ENCODE measurements at places on chromosomes 7 and 10.

DNA sequence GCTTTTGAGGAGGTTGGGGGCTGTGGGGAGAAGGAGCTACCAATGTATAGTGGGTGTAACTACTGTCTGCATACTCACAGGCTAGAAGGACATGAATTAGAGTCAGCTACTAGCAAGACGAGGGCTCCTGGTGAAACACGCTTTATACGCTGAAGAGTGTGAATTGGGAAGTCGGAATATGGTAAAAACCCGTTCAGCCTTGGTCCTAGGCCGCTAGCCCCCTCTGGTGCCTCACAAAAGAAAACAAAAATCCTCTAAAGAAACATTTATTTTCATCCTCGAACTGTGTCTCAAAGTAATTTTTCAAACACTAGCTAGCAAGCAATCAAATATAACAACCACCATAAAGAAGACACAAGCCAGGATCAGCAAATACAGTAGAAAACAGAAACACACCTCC, 338.1 kb upstream of the SEMA3C start:
- DNase-seq: no peak

DNA sequence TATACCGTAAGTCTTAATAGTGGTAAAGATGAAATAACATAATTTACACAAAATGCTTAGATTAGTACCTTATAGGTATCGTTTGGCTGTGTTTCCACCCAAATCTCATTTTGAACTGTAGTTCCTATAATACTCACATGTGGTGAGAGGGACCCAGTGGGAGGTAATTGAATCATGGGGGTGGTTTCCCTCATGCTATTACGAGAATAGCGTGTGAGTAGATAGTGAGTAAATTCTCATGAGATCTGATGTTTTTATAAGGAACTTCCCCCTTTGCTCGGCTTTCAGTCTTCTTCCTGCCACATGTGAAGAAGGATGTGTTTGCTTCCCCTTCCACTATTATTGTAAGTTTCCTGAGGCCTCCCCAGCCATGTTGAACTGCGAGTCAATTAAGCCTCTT, 426.3 kb upstream of the POT1 start:
- no peak for DNase-seq

DNA sequence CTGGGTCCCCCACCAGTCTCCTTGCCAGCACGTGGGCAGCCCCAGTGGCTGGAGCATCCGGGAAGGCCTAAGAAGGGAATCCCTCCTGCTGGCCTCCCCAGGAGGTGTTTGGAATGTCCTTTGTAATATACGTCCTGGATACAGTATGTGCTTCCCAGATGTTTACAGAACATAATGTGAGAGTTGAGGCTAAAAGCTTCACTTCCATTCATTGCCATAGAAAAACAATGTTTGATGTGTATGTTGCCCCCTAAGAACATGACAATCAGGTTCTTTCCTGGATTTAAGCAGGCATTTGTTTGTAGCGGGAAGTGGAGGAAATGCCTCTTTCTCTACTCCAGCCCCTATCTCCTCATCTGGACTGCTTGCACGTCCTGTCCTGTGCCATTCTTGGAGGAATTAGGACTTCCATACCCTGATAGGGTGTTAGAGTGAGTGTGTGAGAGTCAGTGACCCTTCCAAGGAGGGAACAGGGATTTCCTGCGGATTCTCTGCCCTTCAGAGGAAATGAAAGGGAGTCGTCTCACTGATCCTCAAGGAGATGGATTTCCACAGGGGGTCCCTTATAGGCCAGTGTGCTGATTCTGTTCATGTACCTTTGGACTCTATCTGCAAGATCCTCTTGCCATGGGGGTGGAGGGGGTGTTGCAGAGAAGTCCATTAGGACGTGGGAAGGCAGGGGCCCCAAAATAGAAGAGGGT, 1.2 kb downstream of the IGFBP1 start:
- DNase-seq: no peak

GRCh38 chr7:36312064-36312914, 77.4 kb upstream of the ANLN start:
- no peak for DNase-seq

DNA sequence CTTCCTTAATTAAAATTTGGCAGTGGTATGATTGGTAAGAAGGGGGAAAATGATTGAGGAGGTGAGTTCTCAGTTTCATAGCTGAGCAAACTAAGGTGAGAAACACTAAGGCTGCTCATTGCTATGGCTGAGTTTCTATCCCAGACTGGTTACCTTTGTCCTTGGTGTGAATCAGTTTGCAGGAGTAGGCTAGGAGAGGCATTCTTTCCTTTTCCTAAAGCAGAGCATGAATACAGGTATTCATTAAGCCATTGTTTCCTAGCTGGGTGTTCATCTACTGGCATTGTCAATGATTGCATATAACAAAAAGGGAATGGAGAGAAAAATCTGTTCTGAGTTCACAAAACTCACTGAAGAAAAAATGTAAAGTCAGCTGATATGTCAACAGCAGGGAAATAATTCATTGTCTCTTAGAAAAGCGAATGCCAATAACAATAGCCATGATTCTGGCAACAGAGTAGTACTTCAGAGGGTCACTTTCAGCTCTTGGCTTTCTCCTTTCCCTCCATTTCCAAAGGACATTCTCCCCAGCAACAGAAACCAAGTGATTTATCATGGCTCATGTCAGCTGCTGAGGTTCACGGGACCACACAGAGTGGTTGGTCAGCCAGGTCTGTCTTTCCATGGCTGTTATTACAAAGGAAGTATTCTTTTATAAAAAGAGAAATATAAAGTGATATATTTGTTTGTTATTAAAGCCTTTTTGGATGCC, 234.0 kb downstream of the BICC1 start:
- no peak for DNase-seq

GRCh38 chr10:65125212-65125611, 1604.0 kb downstream of the REEP3 start:
- DNase-seq: no peak

DNA sequence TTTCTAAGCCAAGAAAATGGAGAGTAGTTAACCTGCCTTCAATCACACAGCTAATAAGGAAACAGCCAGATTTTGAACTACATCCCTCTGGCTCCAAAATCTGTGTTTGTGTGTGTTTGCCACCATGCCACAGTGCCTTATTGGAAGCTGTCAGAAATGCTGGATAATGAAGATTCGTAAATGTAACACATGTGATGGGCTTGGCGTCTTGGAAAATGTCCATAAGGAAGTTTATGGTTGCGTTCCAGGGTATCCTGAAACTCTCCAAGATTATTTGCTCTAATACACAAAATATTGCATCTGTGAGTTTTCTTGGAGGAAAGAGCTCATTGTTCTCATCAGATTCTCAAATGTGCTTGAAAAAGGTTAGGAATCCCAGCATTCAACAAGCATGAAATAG, 22.7 kb downstream of the MYOF start:
- DNase-seq: no peak

- DNase-seq: no peak
These were observed 75.1 kb upstream of the STRIP2 start for GRCh38 chr7:129359176-129359575.

DNA sequence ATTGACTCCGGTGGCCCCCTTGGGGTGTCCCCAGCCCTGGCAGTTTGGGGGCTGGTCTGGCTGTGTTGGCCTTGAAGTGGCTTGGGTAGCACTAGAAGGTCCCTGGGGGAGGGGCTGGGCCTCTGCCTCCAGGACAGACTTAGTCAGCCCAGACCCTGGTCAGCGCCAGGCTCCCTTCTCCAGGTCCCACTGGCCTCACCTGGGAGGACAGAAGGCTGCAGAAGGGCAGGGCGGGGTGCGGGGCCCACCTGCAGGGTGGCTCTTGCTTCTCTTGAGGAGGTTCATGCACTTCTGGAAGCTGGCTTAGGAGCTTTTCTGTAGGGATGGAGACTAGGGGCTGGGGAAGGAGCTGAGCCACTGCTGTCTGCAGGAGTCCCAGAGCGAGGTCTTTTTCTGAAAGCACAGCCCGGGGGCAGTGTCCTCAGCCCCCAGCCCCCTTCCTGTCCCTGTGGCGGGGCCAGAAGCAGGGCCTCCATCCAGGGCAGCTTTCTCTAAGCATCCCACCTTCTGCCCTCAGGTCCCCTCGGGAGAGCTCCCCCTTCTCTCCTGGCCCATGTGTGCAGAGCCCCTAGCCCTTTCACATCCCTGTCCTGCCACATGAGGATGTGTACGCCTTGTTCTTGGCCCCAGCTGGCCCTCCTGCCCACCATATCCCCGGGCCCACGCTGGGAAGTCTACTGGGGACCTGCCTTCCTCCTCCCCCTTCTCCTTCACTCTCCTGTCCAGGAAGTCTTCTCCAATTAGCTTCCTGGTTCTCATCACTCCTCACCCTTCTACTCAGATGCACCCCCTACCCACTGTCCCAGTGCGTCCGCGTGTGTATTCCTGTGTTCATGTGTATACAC, 11.0 kb downstream of the TBATA start:
- DNase-seq: no peak

GRCh38 chr10:75959209-75959608, 527.8 kb downstream of the LRMDA start:
- DNase-seq: no peak

DNA sequence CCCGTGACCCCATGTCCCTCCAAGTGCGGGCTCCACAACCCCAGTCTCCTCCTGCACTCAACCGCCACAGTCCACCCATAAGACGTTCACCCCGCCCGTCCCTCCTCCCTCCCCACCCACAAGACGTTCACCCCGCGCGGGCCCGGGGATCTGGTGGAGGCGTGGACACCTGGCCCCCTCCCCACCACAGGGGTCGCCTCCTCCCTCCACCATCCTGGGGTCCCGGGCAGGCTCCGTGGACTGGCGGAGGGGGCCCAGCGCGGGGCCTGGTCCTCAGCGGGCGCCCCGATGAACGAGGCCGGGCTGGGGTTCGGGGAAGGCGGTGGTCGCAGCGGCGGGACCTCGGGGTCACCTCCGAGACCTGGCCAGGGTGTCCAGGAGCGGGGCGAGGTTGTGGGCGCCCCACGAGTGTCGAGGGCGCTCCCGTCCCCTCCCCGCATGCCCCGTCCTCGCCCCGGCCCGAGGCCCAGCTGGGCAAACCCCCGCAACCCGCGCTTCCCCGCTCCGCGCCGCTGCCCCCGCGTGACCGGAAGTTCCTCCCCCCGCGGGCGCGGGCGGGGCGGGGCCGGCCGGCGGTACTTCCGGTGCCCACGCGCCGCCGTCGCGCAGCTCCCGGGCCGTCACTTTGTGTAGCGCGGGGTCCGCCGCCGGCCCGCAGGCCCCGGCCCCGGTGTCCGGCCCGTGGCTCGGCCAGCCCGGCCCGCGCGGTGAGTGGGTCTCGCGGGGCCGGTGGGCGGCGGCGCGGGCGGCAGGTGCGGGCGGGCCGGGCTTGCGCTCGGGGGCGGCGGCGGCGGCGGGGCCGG, at the start of gene ZNF316:
ZNF316 (plus strand) TSS at position 578 of the 803 bp plus-strand sequence. CDS start 5,092 bp downstream, outside the sequence.
- peak; percentile 41 for DNase-seq

DNA sequence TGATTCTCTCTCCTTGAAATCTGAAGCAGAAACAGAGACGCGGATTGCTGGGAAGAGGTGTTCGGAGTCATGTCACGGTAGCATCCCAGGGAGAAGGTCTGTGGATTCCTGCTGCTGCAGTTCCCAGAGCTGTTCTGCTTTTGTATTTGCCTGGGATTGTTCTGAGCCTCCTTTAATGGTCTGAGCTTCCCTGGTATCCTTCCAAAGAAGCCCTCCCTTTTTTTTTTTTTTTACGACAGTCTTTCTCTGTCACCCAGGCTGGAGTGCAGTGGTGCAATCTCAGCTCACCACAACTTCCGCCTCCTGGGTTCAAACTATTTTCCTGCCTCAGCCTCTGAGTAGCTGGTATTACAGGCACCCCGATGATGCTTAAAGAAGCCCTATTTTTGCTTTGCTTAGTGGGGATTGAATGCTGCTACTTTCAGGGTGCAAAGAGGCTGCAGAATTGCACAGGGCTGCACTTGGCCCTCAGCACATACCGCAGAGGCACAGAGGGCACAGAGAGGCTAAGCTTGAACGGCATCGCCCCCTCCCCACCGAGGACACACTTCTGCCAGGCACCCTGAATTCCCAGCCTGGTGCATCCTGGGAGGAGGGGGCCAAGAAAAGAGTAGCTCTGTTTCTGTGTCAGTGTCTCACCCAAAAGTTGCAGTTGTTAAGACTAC, 208.6 kb upstream of the GALNT17 start:
- DNase-seq: no peak

DNA sequence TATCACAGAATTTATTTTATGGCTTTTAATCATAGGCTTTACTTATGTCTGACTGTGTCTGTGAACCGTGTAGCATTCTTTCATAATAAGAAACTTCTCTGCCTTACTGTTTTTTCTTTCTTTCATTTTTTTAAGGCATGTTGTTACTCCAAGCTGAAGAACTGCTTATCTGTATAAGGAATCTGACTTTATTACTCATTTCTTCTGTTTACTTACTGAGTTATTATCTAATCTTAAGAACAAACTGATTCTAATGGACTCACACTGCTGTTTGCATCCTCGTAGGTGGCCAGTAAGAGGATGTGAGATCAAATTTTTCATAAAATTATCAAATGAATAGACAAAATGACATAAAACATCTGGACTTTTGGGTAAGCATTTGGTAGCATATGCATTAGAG, 54.7 kb upstream of the DNAJC1 start:
- no peak for DNase-seq

DNA sequence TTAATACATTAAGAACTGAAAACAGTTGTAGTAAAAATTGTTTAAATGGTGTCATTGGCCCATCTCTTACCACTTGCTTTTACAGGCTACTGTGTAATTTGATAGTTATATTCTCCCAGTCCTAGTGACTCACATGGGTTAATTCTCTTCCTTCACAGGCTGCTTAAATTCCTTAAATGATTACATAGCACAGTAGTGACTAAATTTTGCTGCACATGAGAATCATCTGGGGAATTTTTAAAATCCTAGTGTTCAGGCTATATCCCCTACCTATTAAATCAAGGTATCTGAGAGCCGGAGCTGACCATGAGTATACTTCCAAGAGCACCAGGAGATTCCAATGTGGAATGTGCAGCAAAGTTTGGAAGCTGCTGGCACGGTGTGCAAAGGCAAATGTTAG, 45.3 kb upstream of the ZNF800 start:
- DNase-seq: no peak

DNA sequence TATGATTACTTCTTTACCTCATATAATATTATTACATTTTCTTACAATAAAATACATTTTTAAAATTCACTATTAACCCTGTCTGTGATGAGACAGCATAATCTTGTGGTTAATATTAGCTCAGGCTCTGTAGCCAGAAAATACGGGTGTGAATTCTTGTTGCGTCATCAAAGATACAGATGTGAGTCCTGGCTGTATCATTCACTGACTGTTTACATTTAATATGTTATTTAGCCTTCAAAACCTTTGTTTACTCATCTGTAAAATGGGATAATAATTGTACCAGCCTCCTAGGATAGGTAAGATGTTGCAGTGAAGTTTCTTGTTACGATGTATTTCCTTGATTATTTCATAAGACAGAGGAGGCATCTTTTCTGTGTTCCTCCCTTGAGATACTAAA, 184.7 kb upstream of the PRPS1L1 start:
- no peak for DNase-seq

GRCh38 chr7:88492153-88492552, 185.5 kb upstream of the STEAP4 start:
- no peak for DNase-seq

Data from stimulated activated CD8-positive, alpha-beta memory T cell treated with anti-CD3 and anti-CD28 coated beads, Interleukin-2, amount 100 ng/mL, for 1 hour (primary cell).